ENCODE measurements at places on chromosomes 12 and 14. TPM values are rescaled to one million over a fixed set of nuclear protein-coding genes. Genes with fewer than 3 reads are reported as not detected.

- no peak for DNase-seq
Observed at GRCh38 chr14:65840118-65840751, 427.7 kb downstream of the FUT8 start.

DNA sequence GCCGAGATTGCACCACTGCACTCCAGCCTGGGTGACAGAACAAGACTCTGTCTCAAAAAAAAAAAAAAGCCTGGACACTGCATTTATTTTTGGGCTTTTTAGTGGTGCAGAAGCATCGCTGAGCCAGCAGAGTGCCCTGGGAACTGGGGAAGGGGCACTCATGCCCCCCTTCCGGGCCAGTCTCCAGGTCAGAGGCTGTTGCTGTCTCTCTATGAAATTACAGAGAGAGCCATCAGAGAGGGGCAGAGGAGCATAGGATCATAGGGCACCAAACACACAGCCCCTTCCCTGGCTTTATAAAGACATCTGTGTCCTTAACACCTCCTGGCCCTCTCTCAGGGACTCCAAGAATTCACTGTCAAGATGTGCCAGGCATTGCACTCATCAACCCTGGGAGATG is 195.8 kb downstream of the CALM1 start:
- no peak for DNase-seq

DNA sequence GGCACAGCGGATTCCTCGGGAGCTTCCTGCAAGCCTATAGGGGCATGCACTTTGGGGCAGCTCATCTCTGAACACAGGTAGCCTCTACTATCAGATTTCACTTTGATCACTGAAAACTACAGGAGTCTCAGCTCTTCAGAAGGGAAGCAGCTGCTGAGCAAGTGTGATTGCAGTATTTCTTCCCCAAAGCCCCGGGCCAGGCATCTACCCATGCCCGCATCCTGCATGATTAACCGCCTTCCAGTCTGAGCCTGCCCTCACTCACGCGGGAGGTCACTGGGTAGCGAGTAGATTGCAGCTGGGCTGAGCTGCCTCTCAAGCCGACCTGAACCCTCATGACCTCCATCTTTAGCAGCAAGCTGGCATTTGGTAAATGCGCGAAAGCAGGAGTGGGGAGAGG is 334.7 kb downstream of the DPF3 start:
- DNase-seq: no peak

DNA sequence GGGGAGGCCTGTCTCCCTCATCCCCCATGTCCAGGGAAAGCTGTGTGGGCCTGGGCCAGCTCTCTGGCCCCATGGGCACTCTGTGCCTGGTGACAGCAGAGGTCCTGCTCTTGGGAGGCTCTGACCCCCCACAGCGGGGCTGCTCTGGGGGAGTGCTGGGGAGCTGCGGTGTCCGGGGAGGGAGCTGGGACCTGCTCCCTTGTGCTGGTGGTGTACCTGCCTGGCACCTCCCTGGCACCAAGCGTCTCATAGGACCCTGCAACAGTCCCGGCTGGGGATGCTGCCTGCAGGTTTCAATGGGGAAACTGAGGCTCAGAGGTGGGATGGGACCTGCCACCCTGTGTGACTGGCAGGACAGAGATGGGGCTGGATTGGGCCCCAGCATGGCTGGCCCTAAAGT is 111.3 kb downstream of the KIF26A start:
- DNase-seq: no peak

DNA sequence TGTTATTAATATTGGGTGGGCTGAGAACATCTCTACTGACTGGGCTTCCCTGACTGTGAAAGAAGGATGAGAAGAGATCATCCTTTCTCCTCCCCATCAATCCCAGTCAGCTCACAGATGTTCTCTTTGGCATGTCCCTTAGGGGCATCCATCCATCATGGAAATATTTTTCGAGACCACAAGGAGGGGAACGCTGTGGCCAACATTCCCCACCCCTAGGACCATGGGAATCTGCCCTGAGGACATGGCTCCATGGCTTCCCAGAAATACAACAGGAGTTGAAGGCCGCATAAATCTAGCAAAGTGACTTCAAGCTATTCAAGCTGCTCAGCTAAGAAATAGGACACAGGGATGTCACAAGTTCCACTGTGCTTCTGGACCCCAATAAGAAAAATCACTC is 456.8 kb downstream of the MED13L start:
- no peak for DNase-seq

TAS2R7 gene
- total RNA-seq: not detected

DNA sequence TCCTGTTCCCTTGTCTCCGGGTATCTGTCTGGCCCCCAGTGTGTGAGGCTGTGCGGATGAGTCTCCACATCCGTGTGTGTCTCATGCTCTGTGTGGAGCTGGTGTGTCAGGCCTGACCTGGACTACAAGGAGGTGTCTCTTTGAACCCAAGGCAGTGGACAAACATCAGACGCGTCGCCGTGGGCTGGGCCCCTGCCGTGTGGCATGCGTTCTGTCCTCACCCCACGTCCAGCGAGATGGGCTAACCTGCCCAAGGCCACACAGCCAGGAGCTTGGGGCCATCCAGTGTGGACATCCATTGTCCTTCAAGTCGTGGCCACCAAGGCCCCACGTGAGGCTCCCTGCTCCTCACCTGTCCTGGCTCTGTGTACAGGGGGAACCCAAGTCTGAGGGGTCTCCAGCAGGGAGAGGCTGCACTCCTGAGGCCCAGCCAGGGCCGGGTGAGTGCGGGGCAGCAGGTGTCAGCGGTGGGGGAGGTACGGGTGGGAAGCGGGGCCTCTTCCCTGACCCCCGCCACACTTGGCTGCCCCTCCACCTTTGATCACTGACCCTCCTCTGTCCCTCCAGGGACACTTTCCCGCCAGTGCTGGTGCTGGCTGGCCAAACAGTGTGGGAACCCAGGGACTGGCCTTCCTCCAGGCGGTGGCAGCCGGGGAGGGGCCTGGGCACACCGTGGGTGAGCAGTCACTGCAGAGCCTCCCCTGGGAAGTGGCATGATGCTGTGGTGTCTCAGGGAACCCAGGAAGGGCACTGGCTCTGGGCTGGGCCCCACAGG is 48.5 kb downstream of the CYP46A1 start:
- DNase-seq: no peak

DNA sequence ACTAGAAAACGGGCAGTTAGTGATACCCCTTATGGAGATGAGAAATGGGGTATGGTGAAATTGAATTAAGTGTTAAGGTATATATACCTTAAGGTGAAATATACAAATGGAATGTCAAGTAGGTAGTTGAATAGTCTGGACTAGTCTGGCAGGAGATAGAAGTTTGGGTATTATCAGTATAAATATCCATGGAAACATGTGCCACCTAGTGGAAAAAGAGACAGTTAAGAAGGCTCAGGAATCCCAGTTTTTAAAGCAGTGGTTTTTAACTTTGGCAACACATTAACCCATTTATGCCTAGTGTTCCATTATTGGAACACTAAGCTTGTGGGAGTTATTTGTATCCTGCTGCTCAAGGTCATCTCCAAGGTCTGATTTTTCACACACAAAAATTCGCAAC is 38.6 kb upstream of the TPH2 start:
- no peak for DNase-seq

DNA sequence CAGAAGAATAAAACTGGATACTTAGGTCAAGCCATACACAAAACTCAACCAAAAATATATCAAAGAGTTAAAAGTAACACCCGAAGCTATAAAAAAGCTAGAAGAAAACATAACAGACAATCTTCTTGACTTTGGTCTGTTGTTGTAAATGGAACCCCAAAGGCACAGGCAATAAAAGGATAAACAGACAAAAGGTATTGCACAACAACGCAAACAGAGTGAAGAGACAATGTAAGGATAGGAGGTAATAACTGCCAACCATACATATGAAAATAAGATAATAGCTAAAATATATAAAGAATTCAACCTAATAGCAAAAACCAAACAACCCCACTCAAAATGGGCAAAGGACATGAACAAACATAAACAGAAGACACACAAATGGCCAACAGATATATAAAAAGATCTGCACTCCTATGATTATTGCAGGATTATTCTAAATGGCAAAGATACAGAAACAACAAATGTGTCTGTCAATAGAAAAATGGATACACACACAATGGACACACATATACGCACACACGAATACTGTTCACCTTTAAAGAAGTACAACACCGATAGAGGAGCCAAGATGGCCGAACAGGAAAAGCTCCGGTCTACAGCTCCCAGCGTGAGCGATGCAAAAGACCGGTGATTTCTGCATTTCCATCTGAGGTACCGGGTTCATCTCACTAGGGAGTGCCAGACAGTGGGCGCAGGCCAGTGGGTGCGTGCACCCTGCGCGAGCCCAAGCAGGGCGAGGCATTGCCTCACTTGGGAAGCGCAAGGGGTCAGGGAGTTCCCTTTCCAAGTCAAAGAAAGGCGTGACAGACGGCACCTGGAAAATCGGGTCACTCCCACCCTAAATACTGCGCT is 1137.1 kb downstream of the FSCB start:
- DNase-seq: no peak

GPR132 gene
- 18.4 TPM for total RNA-seq

DNA sequence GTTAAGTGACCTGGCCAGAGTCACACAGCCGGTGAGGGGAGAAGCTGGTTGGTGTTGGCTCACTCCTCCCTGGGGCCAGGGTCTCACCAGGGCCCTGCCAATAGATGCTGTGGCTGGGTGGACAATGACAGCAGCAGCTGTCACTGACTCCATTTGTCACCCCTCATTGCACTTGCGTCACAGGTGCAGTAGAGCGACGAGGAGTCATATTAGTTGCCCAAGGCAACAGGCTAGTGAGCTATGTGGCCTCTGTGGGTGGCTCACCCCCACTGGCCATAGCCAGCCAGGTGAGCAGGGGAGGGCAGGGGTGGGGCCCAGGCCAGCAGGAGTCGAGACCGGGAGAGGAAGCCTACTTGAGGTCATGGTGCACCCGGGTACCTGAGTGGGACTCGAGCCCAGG is 9.7 kb downstream of the SLC25A47 start:
- DNase-seq: no peak

- DNase-seq: no peak
Observed at GRCh38 chr12:105504286-105504685, 173.8 kb downstream of the C12orf75 start.

DNA sequence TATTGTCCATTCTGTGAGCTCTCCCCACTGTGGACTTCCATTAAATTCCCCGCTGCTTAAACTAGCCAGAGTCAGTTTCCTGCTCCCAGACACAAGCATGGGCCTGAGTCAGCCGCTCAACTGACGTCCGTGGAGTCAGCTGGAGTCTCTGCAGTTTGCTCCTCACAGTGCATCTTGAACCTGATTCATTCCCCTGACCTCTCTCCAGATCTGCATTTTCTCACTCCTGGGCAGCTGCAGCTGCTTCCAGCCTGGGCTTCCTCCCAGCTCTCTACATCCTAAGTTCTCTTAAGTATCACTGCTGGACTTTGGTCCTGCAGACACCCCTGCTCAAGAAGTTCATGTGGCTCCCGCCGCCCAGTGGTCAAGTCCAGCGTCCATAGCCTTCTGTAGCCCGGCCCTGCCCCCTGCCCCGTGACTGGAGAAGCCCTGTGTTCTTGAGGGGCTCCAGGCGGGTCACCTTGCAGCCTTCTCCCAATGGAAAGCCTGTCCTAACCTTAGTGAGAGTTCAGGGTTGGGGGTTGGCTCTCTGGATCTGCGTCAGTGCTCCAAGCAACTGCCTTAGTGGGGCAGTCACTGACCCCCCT is 20.0 kb downstream of the NFKBIA start:
- DNase-seq: no peak

DNA sequence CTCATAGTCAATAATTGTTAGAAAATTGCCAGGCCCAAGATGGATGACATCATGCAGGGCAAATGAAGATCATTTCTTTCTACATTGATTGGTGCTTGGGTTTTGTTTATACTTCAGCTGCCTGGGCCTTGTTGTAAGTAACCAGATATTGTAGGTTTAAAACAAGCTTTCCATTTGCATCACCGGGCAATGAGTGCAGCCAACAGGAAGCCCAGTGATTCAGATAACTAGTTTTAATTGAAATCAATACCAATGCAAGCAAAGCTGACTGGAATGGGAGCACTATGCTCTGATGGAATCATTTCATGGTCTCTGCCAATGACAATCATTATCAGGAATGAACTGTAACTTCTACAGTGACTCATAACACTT is 279.3 kb downstream of the DUSP6 start:
- no peak for DNase-seq

SFSWAP gene
- total RNA-seq: 72.4 TPM

GRCh38 chr12:48758186-48758585 is 30.7 kb downstream of the ADCY6 start:
- no peak for DNase-seq

DNA sequence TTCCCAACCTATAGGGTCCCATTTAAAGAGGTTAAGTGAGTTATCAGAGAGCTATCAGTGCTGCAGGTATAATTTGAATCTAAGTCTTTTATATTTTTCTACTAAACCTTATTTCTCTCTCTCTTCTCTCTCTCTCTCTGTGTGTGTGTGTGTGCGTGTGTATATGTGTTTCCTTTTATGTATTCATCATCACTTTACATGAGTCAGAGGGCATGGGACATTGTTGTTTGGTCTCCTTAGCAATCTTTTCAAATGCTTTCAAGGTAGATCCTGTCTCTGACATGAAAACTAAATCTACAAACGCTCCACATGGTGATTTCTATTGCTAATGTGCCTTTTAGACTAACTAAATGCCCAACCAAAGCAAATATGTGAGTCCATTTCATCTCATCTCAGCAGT is 459.7 kb downstream of the BTG1 start:
- peak; percentile 7 for DNase-seq

DNA sequence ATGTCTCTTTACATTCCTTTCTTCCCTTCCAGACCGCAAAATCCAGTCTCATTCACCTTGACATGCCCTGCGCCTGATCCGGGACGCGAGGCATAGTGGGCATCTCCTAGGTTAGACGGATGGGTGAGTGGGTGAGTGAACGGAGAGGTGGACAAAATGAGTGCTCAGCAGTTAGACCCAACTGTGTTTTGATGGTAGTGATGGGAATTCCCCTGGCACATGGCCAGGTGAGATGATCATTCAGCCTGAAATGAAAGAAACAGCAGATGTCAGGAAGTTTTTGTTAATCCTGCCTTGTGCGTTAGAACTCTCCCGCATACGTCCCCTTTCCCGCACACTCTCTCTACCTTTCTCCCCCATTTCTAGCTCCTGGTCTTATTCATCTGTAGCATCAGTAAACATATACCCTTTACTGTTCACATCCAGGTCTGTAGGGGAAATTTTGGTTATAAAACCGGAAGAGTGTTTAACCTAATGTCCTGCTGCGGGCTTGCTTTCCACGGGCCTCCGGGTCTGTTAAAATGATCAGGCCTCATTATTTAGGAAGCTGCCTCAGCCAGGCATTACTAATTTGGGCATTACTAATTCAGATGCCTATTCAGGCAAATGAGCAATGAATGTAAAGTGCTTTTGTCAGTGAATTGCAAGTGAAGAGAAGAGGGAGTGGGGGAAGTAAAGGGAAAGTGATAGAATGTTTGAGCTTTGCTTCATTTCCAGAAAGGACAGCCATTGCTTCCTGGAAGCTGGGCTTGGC is 172.8 kb downstream of the ETV6 start:
- peak; percentile 50 for DNase-seq

ULK1 gene
- total RNA-seq: 16.3 TPM

JPH4 gene
- total RNA-seq: 0.11 TPM

Data from activated T-cell treated with anti-CD3 and anti-CD28 coated beads, Interleukin-2, amount 50 U/mL, for 4 hours (primary cell).